Ammon's horn (tissue), 1 donor: ENCODE measurements at places on chromosomes 3 and 15.
A peak's percentile ranks its signal among the peaks of the same experiment; 100 is the strongest.

DNA sequence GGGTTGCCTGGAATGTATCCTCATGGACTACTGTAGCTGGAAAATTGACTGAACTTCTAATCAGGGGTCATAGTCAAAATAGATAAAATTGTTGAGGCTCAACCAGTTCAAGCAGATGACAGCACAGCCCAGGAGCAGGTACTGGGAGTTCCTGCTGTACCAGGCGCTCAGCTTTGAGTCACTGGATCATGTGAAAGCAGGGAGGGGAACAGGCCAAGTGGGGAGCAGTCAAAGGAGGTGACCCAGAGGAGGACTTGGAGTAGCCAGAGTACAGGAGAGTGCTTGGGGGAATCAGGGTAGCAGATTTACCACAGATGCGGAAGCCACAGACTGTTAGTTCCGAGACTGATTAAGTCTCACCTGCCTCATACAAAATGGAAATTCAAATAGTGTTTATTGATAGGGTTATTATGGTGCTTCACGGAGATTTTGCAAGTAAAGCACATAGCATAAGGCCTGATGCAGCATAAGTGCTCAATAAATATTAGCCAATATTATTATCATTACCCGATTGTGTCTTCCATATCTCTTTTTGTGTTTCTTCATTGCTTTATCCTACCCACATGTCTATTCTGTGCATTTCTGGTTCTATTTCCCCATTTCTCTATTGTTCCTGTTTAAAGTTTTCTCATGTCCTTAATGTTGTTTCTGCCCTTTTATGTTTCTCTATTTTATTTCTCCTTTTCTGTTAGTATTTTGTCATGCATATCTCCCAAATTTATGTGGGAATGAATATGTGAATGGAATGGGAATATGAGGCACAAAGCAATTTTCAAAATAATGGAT is 369.2 kb upstream of the MCTP2 start:
- peak; percentile 19 for DNase-seq

DNA sequence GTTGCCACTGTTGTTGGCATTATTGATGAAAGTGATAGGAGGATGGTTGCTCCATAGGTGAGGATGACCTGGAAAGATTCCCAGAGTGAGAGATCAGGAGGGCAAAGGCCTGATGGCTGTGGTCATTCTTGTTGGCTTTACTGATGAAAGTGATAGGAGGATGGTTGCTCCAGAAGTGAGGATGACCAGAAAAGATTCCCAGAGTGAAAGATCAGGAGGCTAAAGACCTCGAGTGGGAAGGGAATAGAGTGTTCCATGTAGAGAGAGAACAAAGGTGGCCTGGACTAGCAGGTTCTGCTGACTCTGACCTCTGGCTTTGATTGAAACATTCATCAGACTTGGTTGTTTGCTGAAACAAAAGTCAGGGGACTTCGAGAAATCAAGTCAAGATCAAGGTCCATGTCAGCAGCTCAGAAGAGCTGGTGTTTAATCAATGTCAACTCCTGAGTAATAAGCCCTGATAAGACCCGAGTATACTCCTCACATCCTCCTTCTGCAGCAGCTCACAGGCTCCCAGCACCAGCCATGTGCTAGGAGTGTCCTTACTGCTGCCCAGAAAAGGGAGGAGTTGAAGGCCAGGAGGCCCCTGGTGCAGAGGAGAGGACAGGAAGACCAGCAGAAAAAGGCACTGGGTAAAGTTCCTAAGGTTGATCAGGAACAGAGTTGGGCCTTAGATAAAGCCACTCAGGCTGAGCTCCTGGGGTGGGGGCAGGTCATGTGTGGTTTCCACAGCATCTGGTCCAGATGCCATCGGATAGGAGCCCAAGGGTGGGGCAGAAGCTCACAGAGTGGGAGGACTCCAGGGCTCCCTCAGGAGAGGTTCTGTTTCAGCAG is 19.9 kb downstream of the CYP8B1 start:
- DNase-seq = no peak

- DNase-seq = no peak
These were observed 218.9 kb downstream of the PLOD2 start for GRCh38 chr3:145942052-145942451.

- DNase-seq = no peak
These were observed 202.7 kb upstream of the MLF1 start for GRCh38 chr3:158368271-158368670.
